B cell (primary cell): ENCODE measurements at places on chromosomes 2 and 18. TPM values are rescaled to one million over a fixed set of nuclear protein-coding genes. Genes with fewer than 3 reads are reported as not detected.

- no peaks in the 10 kb centered on the region for H3K36me3 ChIP-seq
- H3K27ac ChIP-seq: no peak overlapping the region
- no peaks in the 10 kb centered on the region for H3K4me1 ChIP-seq
Measured at GRCh38 chr18:41922841-41923240, 32.2 kb upstream of the PIK3C3 start.

DNA sequence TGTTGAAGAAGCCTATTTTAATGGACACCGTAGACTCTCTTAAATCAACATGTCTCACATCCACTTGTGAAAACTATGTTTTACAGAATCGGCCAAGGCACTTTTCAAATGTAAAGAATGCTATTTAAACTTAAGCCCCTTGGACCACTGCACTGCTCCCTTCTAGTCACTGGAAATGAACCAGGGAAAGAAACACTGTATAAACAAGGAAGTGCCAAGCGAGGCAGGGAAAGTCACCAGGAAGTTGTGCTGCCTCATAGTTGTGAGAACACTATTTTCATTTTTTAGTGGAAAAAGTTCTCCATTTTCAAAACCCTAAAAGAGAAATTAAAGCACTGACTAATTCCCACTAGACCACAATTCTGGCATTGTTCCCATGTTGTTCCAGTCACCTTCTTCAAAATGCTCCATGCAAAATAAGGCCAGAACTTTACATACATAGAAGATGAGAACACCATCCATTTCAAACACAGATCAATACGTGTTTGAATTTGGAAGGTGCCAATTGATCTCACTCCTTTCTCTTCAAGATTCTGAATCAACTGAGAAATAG, 13.5 kb downstream of the CCDC141 start:
- no peak overlapping the region for H3K4me3 ChIP-seq
- no peaks in the 10 kb centered on the region for H3K27me3 ChIP-seq
- H3K4me1 ChIP-seq: peaks cover 10% of the 10 kb centered on the region
- H3K27ac ChIP-seq: no peak overlapping the region
- DNase-seq: no peak

GRCh38 chr2:190910341-190911136, 29.9 kb downstream of the GLS start:
- peaks cover 7% of the 10 kb centered on the region for H3K36me3 ChIP-seq
- H3K4me1 ChIP-seq: no peaks in the 10 kb centered on the region
- H3K4me3 ChIP-seq: no peak overlapping the region
- no peak overlapping the region for H3K27ac ChIP-seq
- no peak for DNase-seq

GRCh38 chr2:18821431-18821830, 232.1 kb upstream of the NT5C1B start:
- H3K27ac ChIP-seq: no peak overlapping the region
- DNase-seq: no peak
- H3K4me1 ChIP-seq: no peaks in the 10 kb centered on the region

DNA sequence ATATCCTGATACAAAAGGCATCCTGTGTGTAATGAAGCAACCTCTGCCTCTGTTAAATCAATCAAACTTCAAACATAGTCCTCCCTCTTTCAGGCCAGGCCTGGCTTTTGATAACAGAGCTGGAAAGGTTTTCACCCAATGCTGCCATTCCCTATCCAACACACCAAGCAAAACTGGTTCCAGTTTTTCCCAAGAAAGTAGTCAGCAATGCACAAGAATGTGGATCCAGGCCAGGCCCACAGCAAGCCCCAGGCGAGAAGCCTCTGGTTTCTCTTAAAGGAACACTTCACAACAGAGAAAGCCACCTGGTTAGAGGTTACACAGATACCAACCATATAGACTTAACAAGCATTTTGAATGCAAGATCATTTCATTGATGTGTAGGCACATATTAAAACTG, 49.2 kb upstream of the CCDC150 start:
- DNase-seq: no peak
- no peaks in the 10 kb centered on the region for H3K27me3 ChIP-seq
- H3K4me1 ChIP-seq: peaks cover 8% of the 10 kb centered on the region
- H3K27ac ChIP-seq: no peak overlapping the region
- H3K4me3 ChIP-seq: no peak overlapping the region
- no peaks in the 10 kb centered on the region for H3K36me3 ChIP-seq

GRCh38 chr2:165927353-165927752, 26.2 kb downstream of the TTC21B start:
- no peak for DNase-seq
- H3K27ac ChIP-seq: no peak overlapping the region
- no peaks in the 10 kb centered on the region for H3K27me3 ChIP-seq
- H3K36me3 ChIP-seq: peaks cover 38% of the 10 kb centered on the region
- no peaks in the 10 kb centered on the region for H3K4me1 ChIP-seq

DNA sequence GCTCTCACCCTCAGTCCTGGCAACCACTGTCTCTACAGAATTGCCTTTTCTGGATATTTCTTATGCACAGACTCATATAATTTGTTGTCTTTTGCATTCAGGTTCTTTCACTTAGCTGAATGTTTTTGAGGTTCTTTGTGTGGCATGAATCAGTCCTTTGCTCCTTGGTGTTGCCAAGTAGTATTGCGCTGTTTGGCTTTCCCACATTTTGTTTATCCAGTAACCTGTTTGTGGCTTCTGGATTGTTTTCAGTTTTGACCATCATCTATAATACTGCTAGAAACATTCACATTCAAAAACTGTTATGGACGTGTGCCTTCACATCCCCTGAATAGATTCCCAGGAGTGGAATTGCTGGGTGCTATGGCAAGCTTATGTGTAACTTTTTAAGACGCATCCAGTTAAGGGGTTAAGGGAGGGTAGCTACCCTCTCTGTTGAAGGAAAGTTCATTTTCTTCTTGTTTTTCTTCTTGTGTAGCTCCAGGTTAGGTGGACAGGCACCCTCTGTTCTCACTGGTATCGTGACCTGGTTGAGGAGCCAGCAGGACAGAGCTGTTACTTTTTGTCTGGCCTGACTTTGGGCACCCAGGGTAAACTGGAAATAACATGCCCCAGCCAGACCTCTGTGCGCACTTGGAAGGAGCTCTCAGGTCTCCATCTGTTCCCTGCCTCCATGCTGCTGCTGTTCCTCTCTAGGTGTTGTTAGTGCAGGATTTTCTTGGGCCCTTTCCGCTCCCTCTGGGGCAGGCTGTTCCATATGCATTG, 29.6 kb downstream of the ARHGAP25 start:
- DNase-seq: no peak
- H3K4me1 ChIP-seq: peaks cover 77% of the 10 kb centered on the region

DNA sequence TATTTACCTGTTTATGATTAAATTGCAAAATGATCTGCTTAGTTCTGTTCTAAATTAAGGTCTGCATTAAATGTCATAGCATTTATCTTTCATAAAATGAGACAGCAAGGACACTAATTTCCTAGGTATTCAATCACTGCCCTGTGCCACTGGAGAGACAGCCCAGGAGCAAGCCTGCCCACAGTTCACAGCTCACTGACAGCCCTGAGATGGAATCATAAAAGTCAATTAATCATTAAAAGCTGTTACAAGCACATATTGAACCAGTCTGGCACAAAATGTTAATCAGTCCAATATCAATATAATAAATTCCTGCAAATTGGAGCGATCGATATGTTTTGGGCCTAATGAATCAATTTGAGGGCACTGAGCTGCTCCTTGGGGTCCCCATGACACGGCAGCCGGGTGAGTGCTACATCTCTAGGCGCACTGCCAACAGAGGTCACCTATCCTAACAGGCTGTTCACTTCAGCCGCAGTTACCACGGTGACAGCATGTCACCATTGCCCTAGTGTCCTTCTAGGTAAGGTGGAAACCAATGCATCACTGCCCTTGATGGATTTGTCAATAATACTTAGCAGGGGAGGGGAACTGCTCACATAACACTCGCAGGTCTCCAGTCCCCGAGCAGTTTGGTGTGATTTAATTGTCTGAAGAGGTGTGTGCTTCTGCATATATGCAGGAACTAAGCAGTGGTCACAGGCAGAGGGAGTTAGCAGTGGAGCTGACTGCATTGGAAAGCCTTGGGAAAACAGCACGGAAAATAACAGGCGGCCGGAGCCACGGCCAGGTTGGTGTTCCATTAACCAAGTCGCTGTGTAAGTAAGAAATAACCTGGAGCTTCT, 47.3 kb downstream of the POU3F3 start:
- no peak for DNase-seq
- H3K27ac ChIP-seq: no peak overlapping the region
- H3K4me3 ChIP-seq: no peak overlapping the region
- H3K4me1 ChIP-seq: no peaks in the 10 kb centered on the region
- no peaks in the 10 kb centered on the region for H3K36me3 ChIP-seq

DNA sequence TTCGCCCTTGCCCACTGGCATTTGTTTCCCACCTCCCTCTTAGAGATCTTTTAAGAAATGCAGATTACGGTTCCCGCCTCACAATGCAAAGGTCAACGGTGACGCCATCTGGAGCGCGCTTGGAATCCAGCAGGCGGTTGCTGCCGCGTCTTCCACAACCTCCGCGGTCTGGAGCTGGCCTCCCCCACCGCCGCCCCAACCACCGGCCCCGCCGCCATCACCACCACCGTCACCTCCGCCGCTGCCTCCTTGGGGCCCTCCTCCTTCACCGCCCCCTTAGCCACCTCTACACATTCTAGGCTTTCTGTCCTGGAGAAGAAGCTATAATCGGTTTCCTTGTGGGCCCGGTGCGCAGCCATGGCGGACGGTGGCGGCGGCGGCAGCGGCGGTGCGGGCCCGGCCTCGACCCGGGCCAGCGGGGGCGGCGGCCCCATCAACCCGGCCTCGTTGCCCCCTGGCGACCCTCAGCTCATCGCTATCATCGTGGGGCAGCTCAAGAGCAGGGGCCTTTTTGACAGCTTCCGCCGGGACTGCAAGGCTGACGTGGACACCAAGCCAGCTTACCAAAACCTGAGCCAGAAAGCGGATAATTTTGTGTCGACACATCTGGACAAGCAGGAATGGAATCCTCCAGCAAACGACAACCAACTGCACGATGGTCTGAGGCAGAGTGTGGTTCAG, at the start of gene BOD1L2:
TSS of gene BOD1L2 (plus strand) at position 132 of the 681 bp plus-strand sequence. CDS start at position 358, 226 bp downstream.
- no peak within 1 kb of the TSS for H3K27ac ChIP-seq
- no peak within 1 kb of the TSS for H3K4me3 ChIP-seq
- peaks cover 16% of the 10 kb centered on the region for H3K27me3 ChIP-seq
- no peaks in the 10 kb centered on the region for H3K36me3 ChIP-seq
- DNase-seq: no peak

DNA sequence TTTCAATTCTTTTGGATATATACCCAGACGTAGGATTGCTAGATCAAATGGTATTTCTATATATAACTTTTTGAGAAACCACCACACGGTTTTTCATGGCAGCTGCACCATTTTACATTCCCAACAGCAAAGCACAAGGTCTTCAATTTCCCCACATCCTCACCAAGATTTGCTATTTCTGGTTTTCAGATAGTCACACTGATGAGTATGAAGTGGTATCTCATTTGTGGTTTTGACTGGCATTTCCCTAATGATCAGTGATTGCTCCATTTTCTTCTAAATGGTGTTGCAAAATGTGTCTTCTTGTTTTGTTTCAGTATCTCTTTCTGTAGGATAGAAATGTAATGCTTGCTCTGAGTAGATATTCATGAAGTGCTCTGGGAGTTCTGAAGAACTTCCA, 52.0 kb downstream of the ANKRD44 start:
- peaks cover 1% of the 10 kb centered on the region for H3K36me3 ChIP-seq
- DNase-seq: peak; percentile 59
- peaks cover 81% of the 10 kb centered on the region for H3K4me1 ChIP-seq
- no peaks in the 10 kb centered on the region for H3K27me3 ChIP-seq
- peak overlapping the region; percentile 93 for H3K27ac ChIP-seq

- H3K27ac ChIP-seq: no peak overlapping the region
- no peaks in the 10 kb centered on the region for H3K36me3 ChIP-seq
- H3K4me1 ChIP-seq: no peaks in the 10 kb centered on the region
Measured at GRCh38 chr2:162212366-162212765, 30.9 kb downstream of the FAP start.

GRCh38 chr2:156476021-156476849, 40.1 kb downstream of the GPD2 start:
- no peak overlapping the region for H3K27ac ChIP-seq
- no peak for DNase-seq
- peaks cover 9% of the 10 kb centered on the region for H3K36me3 ChIP-seq
- peaks cover 12% of the 10 kb centered on the region for H3K4me1 ChIP-seq
- H3K4me3 ChIP-seq: no peak overlapping the region
- no peaks in the 10 kb centered on the region for H3K27me3 ChIP-seq

DNA sequence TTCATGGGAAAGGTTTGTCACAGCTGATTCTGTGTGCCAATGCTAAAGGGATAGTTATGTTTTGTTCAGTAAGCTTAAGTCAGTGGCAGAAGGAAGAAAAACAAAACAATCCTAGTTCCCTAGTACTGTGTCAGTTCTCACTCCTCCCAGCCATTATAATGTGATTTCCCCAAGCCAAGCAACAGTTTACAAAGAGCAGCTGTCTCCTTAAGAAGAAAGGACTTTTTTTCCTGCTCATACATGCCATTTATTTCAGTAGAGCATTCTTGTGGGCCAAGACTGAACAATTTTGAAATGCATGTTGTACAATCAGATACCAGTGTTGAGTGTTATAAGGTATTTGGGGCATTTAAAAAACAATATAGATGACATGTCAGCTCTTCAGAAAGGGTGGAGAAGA, 52.1 kb downstream of the NEMP2 start:
- no peaks in the 10 kb centered on the region for H3K36me3 ChIP-seq
- no peak overlapping the region for H3K27ac ChIP-seq
- H3K4me1 ChIP-seq: no peaks in the 10 kb centered on the region
- no peak overlapping the region for H3K4me3 ChIP-seq
- DNase-seq: no peak

GRCh38 chr2:203811491-203812221, 55.9 kb upstream of the CTLA4 start:
- H3K36me3 ChIP-seq: no peaks in the 10 kb centered on the region
- DNase-seq: no peak
- H3K27me3 ChIP-seq: peaks cover 30% of the 10 kb centered on the region
- no peak overlapping the region for H3K4me3 ChIP-seq
- H3K4me1 ChIP-seq: peaks cover 4% of the 10 kb centered on the region

GRCh38 chr18:44149706-44150105, 531.0 kb upstream of the SETBP1 start:
- H3K4me1 ChIP-seq: no peaks in the 10 kb centered on the region
- no peaks in the 10 kb centered on the region for H3K27me3 ChIP-seq
- DNase-seq: no peak
- H3K36me3 ChIP-seq: no peaks in the 10 kb centered on the region

DNA sequence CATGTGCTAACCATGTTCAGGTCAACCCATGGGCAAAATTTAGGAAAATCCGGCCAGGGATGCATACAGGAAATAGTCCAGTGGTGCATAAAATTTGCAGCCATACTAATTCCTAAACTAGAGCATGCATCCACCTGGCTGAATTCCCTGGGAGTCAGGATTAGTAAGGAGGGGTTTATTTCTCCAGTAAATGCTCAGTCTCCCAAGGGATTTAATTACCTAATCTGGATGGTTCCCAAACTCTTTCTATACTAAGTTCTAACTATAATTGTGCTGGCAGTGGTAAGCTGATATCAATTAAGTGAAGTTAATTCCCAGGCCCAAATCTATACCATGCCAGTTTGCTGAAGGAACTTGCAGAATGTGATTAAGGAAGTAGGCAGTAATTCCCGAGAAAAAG, 26.2 kb upstream of the EVA1A start:
- no peaks in the 10 kb centered on the region for H3K36me3 ChIP-seq
- H3K4me3 ChIP-seq: no peak overlapping the region
- no peak overlapping the region for H3K27ac ChIP-seq
- DNase-seq: no peak

EMILIN1 gene
- 0.39 and 0.52 TPM in 2 replicates for total RNA-seq

SLC19A3 gene
- total RNA-seq: not detected in 2 replicates

SLC4A5 gene
- 9.7 and 12.3 TPM in 2 replicates for total RNA-seq
